ENCODE measurements at places on chromosomes 3 and 15. TPM values are rescaled to one million over a fixed set of nuclear protein-coding genes. Genes with fewer than 3 reads are reported as not detected.
A peak's percentile ranks its signal among the peaks of the same experiment; 100 is the strongest.

- no peak for DNase-seq
These were observed 1074.6 kb downstream of the FHIT start for GRCh38 chr3:60176614-60177013.

SLC12A8 gene
- total RNA-seq: 4.3 TPM

- no peak for DNase-seq
These were observed 214.2 kb downstream of the NAALADL2 start for GRCh38 chr3:175073219-175073905.

ATP11B gene
- total RNA-seq: 109 TPM

MON1A gene
- total RNA-seq: 13.0 TPM

DNA sequence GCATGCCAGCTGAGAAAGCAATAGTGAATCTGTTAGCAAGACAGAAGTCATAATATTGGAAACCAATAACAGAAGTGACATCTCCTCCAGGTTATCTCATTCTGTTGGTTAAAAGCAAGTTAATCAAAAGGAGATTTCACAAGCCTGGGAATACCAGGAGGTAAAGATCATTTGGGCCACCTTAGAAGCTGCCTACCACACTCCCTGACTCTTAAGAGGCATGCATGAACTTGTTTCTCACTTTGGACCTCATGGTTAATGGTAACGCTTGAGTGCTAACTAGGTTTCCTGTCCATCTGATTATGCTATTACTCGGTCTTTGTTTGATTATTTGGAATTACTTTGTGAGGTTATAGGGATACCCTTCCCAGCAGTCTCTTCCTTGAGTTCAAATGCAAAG lies 650.8 kb upstream of the SGO1 start:
- no peak for DNase-seq

- no peak for DNase-seq
These were observed 187.7 kb downstream of the GREM1 start for GRCh38 chr15:32905481-32905880.

PLCB2 gene
- 104 TPM for total RNA-seq

ATOSA gene
- 40.5 TPM for total RNA-seq

GRCh38 chr15:33344530-33344929 lies 33.8 kb downstream of the RYR3 start:
- no peak for DNase-seq

UBA5 gene
- 48.6 TPM for total RNA-seq

- DNase-seq: no peak
These were observed 1639.5 kb downstream of the SI start for GRCh38 chr3:163438760-163439159.

DNA sequence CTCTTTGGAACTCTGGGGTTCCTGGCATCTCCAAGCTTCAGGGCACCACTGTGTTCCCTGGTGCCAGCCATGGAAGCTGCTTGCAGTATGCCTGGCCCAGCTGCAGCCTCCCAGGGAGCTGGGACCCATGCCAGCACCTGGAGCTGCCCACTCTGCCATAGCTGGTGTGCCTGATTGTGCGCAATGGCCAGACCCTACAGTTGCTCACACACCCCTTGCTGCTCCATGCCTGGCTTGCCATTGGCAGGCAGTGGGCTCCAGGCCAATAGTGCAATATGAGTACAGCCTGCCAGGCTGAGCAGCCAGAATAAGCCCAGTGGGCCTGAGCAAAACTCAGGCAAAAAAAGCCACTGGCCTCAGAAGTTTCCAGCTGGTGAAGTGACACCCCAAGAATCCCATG lies 43.8 kb upstream of the LRRFIP2 start:
- DNase-seq: no peak

GRCh38 chr3:44104668-44105321 lies 136.9 kb upstream of the TOPAZ1 start:
- DNase-seq: peak; percentile 81

GRCh38 chr3:107216711-107217110 lies 160.5 kb upstream of the CCDC54 start:
- DNase-seq: no peak

DNA sequence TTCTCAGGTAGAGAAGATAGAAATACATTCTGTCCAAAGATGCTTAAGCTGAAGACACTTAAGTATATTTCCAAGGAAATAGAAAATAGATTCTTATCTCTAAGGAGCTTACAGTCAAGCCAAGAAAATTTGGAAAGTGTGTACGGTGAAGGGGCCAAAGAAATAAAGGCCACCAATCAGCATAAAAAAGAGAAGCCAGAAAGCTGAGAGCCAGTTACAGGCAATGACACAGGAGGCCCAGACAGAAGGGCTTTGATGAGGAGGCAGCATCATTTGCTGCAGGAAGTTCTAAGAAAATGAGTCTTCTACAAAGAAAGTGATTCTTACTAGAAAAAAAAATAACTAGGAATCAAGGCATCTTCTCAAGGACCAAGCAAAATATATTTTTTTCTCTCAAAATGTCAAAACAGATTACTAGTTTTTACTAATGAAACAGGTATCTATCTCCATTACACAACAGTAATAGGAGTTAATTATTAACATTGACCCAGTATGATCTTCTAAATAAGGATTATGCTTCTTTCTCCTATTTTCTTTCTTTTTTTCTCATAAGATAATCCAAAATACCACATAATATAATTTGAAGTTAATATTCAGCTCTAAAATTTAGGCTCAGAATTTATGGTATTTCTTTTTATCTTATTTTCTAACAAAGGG lies 82.1 kb upstream of the PHLDB2 start:
- no peak for DNase-seq

All from activated CD8-positive, alpha-beta memory T cell treated with anti-CD3 and anti-CD28 coated beads, Interleukin-2, amount 10 ng/mL, durations not matched to agents 7 days and 5 days (primary cell).